ENCODE measurements at places on chromosomes 16 and 17. TPM values are rescaled to one million over a fixed set of nuclear protein-coding genes. Genes with fewer than 3 reads are reported as not detected.

- no peak for DNase-seq
Measured at GRCh38 chr17:41781404-41782110, 5.0 kb downstream of the JUP start.

DNA sequence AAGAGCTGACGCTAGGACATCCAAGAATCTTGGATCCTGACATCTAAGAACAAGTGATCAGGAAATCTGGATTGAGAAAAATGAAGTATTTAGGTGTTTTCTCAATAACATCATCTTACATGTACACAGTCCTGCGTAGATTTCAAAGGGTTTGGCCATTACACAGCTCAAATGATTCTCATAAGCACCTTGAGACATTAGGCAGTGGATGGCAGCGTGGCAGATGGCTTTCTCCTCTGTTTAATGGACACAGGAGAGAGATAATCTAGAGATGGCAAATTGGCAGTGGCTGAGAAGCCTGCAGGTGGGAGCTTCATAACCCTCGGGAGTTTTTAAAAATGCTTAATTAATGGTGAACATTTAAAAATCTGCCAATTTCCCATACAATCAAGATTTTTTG is 137.5 kb downstream of the ZFHX3 start:
- DNase-seq: no peak

- DNase-seq: no peak
Measured at GRCh38 chr16:89010210-89010925, 33.4 kb upstream of the CBFA2T3 start.

GRCh38 chr17:77523540-77523939 is 382.8 kb downstream of the SEC14L1 start:
- DNase-seq: no peak

The GGT6 gene
- not detected for total RNA-seq
